ENCODE measurements at places on chromosomes 2 and 18. TPM values are rescaled to one million over a fixed set of nuclear protein-coding genes. Genes with fewer than 3 reads are reported as not detected.

Gene LRRTM4
- not detected for polyA plus RNA-seq

Gene PSMA8
- not detected for polyA plus RNA-seq

Gene PSTPIP2
- polyA plus RNA-seq = 27.2 TPM

Gene LAMA3
- polyA plus RNA-seq = 1,309 TPM

Gene ST6GAL2
- polyA plus RNA-seq = 0.01 TPM

Gene DNAH6
- polyA plus RNA-seq = 0.03 TPM

Gene ANKRD36B
- polyA plus RNA-seq = 3.3 TPM

Gene FOXI3
- polyA plus RNA-seq = 0.78 TPM

Gene PLB1
- 2.0 TPM for polyA plus RNA-seq

Gene SIX2
- 0.02 TPM for polyA plus RNA-seq

Gene SLC4A5
- polyA plus RNA-seq = 0.12 TPM

Gene CNRIP1
- not detected for polyA plus RNA-seq

Gene SPHKAP
- not detected for polyA plus RNA-seq

Gene RNF152
- polyA plus RNA-seq = 14.0 TPM

Gene PLA2R1
- polyA plus RNA-seq = 5.3 TPM

Gene NOL4
- not detected for polyA plus RNA-seq

Gene CPLX4
- polyA plus RNA-seq = not detected

Gene PPP3R1
- polyA plus RNA-seq = 16.6 TPM

Gene MAB21L4
- 0.29 TPM for polyA plus RNA-seq

Gene RTP5
- polyA plus RNA-seq = not detected

Gene SMYD1
- polyA plus RNA-seq = not detected

Gene STPG4
- not detected for polyA plus RNA-seq

Gene HK2
- polyA plus RNA-seq = 41.0 TPM

Gene LINC00305
- polyA plus RNA-seq = not detected

Gene CAPN14
- 0.20 TPM for polyA plus RNA-seq

Gene ZNF2
- 3.3 TPM for polyA plus RNA-seq

Gene PRKCE
- polyA plus RNA-seq = 2.3 TPM

Gene MAP3K19
- not detected for polyA plus RNA-seq

Gene CD8A
- 0.15 TPM for polyA plus RNA-seq

Gene GNAL
- polyA plus RNA-seq = 19.5 TPM

Gene C2orf72
- 0.49 TPM for polyA plus RNA-seq

Gene PJVK
- 0.56 TPM for polyA plus RNA-seq

Gene EVX2
- polyA plus RNA-seq = not detected
